ENCODE measurements at places on chromosomes 2 and 18.

- no peak for DNase-seq
These were observed 9.5 kb upstream of the TNFAIP6 start for GRCh38 chr2:151347906-151348305.

GRCh38 chr2:10449486-10449831 lies 1.3 kb upstream of the ODC1 start:
- no peak for DNase-seq

DNA sequence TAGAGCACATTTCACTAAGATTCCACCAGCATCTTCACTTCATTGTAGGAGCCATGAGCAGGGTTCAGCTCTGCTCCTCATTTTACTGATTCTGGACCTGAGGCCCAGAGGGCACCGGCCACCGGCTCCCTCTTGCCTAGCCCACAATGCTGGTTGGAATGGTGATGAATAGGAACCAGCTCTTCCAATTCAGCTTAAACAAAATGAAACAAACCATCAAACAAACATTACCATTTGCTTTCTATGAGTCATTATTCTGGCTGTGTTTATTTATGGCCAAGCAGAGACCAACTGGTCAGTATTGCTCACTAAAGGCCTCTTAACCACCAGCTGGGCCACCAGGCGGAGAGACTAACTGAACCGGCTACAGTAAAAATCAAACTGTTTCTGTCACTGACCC lies 176.7 kb downstream of the MTX2 start:
- DNase-seq: no peak

- no peak for DNase-seq
These were observed 1.3 kb downstream of the TMEM163 start for GRCh38 chr2:134717286-134718022.

DNA sequence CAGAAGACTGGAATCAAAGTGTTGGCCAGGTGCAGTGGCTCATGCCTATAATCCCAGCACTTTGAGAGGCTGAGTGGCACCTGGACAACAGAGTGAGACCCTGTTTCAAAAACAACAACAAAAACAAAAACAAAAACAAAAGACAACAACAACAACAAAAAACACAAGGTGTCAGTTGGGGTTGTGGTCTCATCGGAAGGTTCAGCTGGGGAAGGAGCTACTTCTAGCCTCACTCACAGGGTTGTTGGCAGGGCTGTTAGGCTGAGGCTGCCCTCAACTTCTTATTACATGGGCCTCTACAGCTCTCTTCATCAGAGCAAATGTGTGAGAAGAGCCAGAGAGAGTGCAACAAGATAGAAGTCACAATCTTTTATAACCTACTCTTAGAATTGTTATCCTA lies 34.6 kb upstream of the CAB39 start:
- no peak for DNase-seq

- no peak for DNase-seq
These were observed 837 bp upstream of the ACSL3 start for GRCh38 chr2:222859786-222860612.

- no peak for DNase-seq
These were observed 359.1 kb downstream of the MEIS1 start for GRCh38 chr2:66794070-66794469.

DNA sequence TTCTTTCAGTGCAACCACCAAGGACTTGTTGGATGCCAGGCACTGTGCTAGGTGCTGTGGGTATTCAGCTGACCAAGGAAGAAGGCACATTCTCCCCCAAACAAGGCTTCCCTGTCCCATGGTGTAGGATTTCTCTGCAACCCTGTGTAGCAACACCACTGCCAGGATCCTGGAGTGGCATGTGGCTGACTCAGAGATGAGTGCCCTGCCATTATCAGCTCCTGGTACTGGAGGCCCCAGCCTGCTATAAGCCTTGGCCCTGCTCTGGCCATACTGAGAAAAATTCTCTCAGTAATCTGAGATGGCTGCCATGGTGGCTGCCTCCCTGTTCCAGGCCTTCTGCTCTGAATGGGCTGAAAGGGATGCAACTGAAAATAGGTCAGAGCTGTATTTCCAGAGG lies 4.3 kb downstream of the SMYD5 start:
- DNase-seq: no peak

GRCh38 chr18:36536426-36536825 lies 238.9 kb downstream of the FHOD3 start:
- DNase-seq: no peak

Measured in activated CD4-positive, alpha-beta T cell treated with anti-CD3 and anti-CD28 coated beads, Interleukin-10, Interleukin-2, amounts not matched to agents 100 ng/mL and 50 ng/mL, durations not matched to agents 16 hours and 8 hours (primary cell).